ACHN (cell line): ENCODE measurements at places on chromosomes 3 and 15.

GRCh38 chr3:157074490-157074889, 85.5 kb downstream of the CCNL1 start:
- no peak for DNase-seq

GRCh38 chr3:44762170-44762677, 630 bp downstream of the KIF15 start:
- peak; percentile 34 for DNase-seq

GRCh38 chr3:127441764-127442163, 148.8 kb downstream of the TPRA1 start:
- DNase-seq = no peak

DNA sequence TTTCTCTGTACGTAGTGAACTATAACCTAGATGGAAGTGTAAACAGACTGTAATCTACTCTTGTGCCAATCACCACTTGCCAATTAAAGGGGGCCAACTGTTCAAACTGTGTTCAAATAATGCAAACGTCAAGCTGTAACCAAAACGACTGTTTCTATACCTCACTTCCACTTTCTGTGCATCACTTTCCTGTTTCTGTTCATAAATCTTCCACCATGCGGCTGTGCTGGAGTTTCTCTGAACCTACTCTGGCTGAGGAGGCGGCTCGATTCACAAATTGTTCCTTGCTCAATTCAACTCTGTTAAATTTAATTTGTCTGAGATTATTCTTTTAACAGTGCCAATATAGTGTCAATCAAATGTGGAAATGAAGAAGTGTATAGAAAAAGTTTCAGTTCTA, 206.7 kb upstream of the TBC1D5 start:
- no peak for DNase-seq

- DNase-seq = no peak
These were observed 200.1 kb downstream of the FAM43A start for GRCh38 chr3:194885766-194886165.
